ENCODE measurements at places on chromosomes 6 and 20.
A peak's percentile ranks its signal among the peaks of the same experiment; 100 is the strongest.

GRCh38 chr6:75345413-75345812, 60.8 kb upstream of the TMEM30A start:
- DNase-seq, result no peak

DNA sequence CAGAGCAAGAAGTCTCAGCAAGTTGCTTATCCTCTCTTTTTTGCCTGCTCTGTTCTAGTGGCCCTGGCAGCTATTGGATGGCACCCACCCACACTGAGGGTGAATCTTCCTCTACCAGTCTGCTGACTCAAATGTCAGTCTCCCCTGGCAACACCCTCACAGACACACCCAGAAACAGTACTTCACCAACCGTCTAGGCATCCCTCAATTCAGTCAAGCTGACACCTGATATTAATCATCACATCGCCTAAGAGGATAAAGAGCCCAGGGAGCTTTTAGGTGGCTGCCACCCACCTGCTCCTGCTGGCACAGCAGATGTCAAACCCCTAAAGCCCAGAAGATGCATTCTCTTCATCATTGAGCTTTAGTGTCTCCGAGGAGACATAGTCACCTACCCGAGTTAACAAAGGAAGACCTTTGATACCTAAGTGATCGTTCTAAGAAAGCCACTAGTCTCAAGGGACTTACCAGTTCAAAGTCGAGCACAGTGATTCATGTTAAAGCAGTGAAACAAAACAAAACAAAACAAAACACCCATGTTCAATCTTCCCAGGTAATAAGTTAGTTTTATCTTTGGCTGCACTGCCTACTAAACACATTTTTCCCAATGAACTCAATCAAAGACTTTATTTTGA, 97.7 kb upstream of the KCNQ5 start:
- DNase-seq, result peak; percentile 31

- DNase-seq, result no peak
Observed at GRCh38 chr6:28791002-28791383, 132.8 kb downstream of the TRIM27 start.

DNA sequence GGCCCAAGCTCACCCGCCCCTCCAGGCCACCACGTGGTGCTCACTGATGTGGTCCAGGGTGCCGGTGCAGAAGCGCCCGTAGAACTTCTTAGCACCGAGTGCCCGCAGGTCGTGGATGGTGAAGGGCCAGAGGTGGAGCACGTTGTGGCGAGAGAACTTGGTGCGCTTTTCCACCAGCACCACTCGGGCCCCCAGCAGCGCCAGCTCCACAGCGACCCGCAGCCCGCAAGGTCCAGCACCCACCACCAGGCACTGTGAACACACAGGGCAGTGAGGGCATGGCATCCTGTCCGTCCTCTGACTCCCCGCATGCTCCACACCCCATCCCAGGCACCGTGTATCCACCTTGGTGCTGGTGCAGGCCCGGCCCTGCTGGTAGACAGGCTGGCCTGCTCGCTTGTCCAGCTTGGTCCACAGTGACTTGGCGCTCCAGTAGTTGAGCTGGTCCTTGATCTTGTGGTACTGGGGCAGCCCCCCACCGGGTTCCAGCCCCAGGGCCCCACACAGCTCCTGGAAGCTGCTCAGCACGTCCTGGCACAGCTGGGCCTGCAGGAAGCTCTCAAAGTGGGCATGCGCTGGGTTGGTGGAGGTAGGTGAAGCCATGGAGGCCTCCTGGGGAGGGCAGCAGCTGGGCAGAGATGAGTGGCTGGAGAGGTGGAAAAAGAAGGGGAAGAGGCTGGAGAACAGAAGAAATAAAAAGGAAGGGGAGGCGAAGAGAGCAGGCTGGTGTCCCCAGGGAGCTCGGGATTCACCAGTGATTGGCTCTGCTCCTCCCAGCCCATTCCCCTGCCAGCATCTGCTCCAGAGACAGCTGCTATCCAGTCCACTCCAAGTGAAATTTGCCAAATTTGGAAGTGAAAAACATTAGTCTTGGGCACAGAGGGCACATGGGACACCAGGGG, 1.7 kb downstream of the MICAL1 start:
- DNase-seq, result peak; percentile 89

GRCh38 chr20:40191573-40191972, 497.5 kb downstream of the MAFB start:
- DNase-seq, result no peak

- no peak for DNase-seq
Observed at GRCh38 chr6:86423571-86423970, 513.8 kb upstream of the HTR1E start.

DNA sequence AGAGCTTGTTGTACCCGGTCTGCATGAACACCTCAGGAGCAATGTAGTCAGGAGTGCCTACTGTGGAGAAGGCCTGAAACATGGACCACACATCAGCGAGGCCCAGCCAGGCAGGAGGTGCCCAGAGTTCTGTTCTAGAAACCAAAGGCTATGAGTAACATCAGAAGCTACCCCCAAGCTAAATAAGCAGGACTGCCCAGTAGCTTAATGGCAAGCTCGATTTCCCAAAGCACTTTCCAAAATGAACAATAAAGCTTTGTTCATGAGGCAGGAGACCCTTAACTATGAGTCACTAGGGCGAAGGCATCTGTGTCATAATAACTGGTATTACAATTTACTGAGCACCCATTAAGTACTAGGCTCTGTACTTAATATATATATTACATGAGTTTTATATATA, 47.4 kb downstream of the STK38 start:
- DNase-seq, result no peak

- DNase-seq, result no peak
Observed at GRCh38 chr6:3347826-3348225, 89.1 kb downstream of the PSMG4 start.

GRCh38 chr6:161546632-161547031, 272.8 kb upstream of the AGPAT4 start:
- no peak for DNase-seq

GRCh38 chr6:56671651-56672461, 29.2 kb upstream of the DST start:
- DNase-seq, result no peak

GRCh38 chr20:62006482-62006881, 59.2 kb downstream of the TAF4 start:
- no peak for DNase-seq

DNA sequence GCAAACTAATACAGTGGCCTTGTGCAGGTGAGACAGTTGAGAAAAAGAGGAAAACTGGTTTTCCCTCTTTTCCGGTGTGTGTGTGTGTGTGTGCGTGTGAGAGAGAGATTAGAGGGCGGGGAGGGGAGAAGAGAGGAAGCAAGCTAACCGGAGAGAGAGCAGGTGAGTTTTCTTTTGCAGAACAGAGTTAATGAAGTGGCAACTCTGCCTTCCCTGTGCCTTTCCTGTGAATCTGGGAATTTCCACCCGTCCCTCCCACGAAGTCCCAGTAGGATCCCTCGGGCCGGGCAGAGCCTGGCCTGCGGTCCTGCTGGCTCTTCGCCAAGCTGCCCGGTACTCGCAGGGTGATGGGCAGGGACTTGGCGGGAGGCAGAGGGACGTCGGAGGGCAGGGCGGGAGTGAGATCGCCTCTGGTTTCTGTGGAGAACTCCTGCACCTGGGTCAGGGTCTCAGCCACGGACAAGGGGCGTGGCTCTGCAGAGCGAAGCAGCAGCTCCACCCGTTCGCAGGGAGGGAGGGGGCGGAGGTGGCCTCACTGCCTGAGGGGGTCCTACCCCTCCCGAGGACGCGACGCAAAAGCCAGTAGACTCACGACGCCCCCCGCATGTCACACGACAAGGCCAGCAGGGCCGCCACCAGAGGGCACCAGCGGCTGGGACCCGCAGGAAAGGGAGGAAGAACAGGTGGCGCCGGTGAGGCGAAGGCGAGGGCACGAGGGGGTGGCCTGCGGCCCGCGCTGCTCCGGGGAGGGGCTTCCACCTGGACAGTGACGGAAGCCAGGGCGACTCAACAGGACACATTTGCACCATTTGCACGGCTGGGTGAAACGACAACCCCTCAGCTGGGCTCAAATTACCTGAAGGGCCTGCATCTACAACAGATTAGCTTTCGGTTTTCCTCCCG, 51.2 kb upstream of the RNF182 start:
- DNase-seq, result peak; percentile 81

- DNase-seq, result no peak
Observed at GRCh38 chr6:13788820-13789219, 25.5 kb downstream of the MCUR1 start.

DNA sequence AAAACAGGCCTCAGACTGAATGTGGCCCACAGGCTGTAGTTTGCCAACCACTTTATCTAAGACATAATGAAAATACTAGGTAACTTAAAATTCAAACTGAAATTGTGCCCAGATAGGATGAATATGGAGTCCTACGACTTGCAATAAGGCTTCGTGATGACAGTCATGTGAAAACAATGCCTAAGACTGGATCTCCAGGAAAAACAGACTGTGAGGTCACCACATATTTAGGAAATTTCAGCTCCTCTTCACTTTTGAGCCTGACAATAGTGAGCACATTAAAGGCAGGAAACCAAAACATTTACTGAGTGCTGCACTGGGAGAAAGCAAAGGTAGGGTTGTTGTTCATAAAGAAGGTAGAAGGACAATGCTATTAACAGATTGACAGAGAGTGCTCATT, 50.0 kb downstream of the RTN4IP1 start:
- DNase-seq, result no peak

DNA sequence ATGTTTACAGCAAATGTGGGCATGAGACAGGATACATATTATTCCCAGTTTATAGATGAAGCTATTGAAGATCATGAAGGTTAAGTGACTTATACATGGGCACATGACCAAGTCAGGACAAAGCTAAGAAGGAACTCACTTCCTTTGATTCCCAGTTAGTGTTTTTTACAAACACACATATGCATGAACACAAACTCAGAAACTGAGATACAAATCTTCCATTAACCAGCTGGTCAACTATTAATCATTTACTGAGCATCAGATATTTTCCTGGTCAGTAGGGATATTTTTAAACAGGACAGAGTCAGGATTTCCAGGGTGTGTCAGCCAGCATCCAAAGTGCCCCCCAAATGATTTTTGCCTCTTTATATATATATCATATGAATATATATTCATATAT, 222.2 kb downstream of the OGFRL1 start:
- no peak for DNase-seq

DNA sequence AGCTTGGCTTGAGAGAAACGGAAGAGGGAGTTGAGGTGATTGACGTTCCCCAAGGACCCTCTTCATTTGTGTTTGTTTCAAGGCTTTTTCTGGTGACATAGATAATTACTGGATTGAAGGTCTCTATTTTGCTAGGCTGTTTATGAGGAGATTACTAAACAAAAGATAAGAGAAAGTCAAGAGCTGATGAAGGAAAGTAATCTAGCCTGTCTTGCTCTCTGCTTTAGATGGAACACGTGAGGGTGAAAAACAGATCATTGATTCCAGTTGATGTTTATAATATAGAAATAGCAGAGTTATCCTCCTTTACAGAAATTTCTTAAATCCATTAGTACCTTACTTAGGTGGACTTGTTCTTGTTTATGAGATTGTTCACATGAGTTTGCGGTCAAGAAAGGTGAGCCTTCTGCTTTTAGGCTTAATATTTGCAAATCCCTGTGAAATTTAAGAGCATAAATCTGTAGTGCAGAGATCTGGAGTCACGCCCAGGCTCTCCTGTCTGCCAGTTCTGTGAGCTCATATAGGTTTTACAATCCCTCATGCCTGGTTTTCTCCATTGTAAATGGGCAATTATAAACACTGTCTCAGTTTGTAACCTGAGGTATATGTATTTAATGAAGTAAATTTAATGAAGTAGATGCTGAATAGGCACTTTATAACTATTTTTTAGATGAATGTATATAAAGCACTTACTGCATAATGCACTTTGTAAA, 272.8 kb downstream of the NKAIN2 start:
- DNase-seq, result no peak

- no peak for DNase-seq
Observed at GRCh38 chr20:53805895-53806384, 212.3 kb upstream of the ZNF217 start.

DNA sequence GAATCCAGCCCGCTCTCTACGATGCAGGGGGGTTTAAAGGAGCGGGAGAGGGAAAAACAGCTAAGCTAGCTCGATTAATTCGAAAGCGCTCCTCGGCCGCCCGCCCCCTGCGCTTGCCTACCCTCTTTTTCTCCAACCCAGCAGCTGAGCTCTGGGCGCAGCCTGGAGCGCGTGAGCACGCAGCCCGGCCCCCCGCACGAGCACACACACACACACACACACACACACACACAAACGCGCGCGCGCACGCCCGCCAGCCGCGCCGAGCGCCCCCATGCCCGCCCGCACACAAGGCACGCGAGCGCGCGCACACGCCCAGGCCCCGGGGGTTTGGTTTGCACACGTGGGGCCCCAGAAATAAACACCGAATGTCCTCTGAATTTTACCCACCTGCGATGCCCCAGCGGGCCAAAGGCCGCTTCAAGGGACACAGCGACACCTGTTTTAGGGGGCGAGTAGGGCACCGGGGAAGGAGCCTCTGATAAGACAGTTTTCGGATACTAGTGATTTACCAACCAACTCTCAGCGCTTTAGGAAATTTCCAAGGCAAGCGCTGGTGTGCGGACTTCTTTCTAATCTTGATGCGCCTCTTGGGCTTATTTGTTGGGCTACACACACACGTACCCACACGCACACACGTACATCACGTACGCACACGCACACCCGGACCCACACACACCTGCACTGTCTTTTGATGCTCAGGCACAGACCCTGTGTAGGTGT, 802 bp upstream of the NRN1 start:
- DNase-seq, result peak; percentile 77

DNA sequence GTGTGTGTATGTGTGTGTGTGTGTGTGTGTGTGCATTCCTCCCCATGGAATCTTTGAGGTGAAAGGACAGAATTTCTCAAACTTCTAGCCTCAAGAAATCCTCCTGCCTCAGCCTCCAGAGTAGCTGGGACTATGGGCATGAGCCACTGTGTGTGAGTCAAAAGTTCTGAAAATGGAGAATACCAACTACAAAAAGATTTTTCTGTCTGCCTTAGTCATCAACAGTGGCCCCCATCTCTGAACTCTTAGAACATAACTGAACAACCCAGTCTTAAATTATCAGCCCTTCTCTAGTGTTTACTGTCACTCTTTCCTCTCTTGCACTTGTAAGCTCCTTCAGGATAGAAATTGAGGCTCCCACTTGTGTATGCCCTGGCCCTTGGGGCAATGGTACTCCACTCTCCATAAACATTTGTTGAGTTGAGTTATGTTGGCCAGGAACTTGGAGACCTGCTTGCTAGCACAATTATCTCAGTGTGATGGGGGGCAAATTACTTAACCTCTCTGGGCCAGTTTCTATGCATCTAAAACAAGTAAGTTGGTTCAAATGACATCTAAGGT, 35.3 kb upstream of the CLIC5 start:
- no peak for DNase-seq

DNA sequence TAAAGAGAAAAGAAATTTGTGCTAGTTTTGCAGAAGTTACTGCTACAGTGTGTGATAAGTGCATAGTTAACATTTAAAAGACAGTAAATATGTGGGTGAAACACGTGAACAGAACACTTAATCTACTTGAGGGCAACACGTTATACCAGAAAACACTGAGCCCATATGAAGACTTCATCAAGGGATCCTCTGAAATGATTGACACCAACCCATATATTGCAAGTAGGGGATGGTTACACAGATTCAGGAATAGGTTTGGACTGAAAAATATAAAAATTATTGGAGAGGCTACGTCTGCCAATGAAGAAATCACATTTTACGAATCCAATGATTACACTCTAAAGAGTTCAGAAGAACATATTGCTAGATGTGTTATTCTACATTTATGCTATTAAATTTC, 185.6 kb downstream of the GPX5 start:
- DNase-seq, result no peak

- no peak for DNase-seq
Observed at GRCh38 chr6:149057464-149057840, 260.1 kb upstream of the TAB2 start.

GRCh38 chr6:39416728-39417127, 94.2 kb upstream of the KCNK16 start:
- no peak for DNase-seq

Data from glutamatergic neuron (in vitro differentiated cells).